GM20000 (cell line): ENCODE measurements at places on chromosomes 6 and 20.

DNA sequence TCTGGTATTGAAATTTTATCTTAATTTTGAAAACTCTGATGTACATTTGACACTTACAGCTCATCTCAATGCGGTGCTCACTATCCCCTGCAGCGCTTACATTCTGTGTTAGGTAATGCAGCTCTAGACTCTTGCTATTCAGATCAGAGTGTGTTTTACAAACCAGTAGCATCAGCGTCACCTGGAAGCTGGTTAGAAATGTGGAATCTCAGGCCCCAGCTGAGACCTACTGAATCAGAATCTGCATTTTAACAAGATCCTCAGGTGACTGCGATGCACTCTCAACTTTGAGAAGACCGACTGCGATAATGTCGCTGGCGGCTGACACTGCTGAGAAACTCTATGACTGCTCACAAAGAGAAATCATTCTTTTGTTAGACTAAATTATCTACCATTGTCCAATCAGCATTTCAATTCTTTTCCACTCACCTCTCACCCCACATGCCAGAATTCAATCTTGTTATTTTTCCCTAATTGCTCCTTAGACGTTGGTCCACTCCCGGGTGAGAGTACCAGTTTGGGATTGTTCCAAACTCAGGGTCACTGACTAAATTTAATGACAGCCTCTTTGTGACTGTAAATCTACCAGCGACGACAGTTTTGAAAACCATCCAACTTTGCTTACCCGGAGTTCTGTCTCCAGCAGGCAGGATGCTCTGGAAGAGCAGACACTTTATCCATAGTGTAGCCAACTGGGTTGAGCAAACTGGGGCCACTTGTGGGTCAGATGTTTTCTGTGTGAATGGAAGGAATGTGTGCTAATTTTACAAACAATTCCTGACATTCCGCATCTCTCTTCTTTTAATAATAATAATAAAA is 140.1 kb upstream of the BTBD3 start:
- no peak for DNase-seq

DNA sequence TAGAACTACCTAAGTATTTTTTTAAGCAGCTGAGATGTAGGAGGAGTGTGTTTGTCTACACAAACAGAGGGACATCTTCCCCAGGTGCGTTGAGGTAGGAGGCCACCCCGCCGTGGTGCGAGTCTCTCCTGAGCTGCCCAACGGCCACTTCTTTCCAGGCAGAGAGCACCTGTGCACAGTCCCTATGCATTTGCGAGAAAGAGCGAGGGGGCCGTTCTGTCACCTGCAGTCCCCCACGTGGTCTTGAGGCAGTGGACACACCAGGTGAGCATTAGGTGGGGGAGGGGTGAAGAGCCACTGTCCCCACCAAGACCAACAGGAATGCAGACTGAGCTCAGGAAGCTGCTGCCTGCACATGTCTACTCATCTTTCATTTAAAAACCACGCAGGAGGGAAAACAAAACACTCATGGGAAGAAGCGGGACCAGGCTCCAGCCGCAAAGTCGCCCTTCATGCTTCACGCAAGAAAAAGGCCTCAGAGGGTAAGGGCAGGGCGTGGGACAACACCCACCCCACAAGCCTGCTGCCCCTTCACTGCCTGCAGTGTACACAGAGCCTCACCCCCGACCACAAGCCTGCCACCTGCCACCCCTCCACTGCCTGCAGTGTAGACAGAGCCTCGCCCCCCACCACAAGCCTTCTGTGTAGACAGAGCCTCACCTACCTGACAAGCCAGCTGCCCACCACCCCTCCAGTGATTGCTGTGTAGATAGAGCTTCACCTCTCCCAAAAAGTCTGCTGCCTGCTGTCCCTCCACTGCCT is 142.0 kb downstream of the DLL1 start:
- DNase-seq, result no peak

DNA sequence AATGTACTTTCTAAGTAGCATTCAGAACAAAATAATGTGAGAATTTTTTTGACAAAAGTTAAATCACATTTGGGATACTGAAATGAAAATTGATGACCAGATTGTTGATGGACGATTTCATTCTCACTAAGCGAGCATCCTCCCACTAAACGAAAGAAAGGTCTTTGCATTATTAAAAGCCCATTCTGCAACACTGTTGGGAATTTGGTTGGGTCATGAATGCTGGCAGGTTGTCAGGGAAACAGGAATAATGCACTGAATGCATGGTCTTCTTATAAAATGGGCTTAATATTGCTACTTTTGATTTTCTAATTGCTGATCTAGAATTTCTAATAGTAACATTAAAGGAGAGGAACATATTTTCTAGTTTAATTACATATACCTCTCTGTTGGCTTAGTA is 229.8 kb downstream of the NKAIN2 start:
- no peak for DNase-seq

DNA sequence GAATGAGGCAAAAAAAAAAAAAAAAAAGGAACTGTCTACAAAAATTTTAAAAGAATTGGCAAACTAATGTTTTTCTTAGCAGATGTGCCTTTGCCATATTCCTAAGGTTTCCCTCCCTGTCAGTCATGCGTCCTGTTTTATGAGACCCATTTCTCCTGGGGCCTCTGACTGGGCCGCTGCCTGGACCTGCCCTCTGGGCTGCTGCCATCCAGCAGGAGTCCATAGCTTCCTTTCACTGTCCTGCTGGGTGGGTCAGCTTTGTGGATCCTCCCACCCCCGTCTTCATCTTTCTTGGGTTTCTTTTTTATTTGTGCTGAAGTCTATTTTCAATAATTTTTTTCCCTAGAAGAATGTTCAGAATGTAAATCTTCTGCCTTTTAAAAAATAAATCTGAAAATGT is 110.8 kb upstream of the SCP2D1 start:
- no peak for DNase-seq

DNA sequence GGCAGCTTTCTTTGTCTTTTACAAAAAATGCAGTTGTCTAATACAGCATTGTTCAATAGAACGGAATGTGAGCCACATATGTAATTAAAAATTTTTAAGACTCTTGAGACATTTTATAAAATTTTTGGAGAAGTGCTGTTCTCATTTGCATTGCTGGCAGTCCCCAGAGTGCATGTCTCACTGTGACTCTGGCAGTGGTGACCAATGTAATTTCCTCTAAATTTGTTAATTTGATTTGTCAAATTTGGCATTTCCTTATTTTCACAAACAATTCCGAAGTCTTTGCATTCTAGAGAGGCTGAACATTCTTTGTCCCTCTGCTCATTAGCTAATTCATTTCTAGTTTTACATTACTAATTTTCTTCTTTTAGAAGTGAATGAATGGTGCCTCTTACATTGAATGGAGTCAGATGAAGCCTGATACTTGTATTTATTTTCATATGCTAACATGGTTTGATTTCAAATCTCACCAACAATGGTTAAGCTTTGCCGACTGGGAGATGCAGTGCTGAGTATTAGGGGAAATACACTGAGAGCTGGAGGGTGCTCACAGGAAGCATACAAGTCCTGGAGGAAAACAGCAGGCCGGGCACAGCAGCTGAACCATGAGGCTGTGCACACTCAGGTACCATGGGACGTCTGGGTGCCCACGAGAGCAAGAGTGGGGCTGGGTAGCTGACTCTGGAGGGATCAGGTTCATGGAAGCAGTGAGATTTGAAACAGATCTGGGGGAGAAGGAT is 68.5 kb upstream of the ARMC2 start:
- DNase-seq, result no peak

GRCh38 chr6:27081931-27082330 is 165.6 kb upstream of the PRSS16 start:
- no peak for DNase-seq

GRCh38 chr20:22962567-22963439 is 72.3 kb upstream of the SSTR4 start:
- DNase-seq, result no peak

- no peak for DNase-seq
Observed at GRCh38 chr6:158816803-158817727, 2.1 kb downstream of the EZR start.

DNA sequence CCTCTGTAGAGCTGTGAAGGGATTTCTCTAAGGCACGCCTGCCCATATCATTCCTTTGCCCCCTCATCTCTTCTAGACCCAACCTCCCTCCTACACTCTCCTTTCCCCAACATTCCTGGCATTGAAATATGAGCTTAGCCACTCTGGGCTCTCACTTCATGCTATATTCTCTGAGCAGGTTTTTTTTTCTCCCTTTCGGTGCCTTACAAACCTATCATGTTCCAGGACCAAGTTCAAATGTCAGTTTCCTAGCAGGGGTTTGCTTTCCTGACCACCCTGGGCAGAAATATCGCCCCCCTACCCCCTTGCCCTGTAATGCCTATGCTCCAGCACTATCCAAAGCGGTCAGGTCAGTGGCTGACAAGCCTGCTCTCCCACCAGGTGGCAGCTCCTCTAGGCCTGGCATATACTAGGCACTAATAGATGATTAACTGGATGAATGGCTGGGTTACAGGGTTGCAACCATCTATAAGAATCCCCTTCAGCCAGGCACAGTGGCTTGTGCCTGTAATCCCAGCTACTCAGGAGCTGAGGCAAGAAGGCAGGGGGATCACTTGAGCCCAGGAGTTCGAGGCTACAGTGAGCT is 25.7 kb upstream of the AAR2 start:
- DNase-seq, result no peak

DNA sequence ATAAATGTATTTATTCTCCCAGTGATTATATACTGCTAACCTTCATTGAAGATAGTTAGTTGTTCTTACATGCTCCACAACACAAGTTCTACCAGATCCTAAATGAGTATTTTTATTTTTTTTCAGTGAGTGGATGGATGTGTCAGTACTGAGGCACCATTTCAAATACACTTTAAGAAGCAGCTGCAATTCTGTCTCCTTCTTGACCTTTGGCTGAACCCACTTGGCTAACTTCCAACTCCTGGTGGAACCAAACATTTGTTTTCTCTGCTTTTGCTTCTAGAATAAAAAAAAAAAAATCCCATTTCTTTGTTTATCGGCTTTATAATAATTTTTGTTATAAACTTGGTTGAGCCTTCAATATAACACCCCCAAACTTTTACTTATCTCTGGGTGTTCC is 458.3 kb upstream of the MAP3K7 start:
- DNase-seq, result no peak

DNA sequence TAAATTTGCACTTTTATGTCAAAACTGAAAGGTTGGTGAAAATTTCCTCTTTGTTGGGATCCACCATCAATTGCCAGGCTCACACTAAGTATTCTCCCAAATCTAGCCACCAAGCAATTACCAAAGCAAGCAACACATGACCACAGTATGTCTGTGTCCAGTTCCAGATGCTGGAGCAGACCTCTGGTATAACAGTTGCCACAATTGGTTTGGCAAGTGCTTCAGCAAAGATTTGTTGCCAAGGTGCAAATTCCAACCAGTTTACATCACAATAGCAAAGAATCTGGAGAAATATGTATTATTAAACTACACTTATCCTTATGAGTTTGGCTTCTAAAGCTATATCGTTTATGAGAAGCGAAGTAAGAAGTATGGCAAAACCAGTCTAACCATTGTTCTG is 6.4 kb downstream of the GTF2H5 start:
- no peak for DNase-seq

- no peak for DNase-seq
Observed at GRCh38 chr6:45075246-45075645, 252.9 kb upstream of the RUNX2 start.

DNA sequence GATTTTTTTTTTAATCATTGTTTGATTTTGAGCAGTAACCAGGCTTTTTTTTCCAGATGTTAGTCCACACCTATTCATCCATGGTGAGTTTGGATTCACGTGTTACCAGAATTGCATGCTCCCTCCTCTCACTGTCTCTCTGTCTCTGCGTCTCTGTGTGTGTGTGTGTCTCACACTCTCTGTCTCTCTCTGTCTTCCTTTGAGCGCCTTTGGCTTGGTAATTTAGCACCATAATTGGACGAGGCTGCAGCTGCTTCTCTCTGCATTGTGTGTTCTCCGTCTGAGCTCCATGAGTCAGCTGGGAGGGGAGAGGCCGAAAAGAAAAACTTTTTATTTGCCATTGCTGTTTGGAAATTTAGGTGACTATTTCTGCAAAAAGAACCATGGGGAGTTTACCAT is 3.4 kb downstream of the TFAP2B start:
- DNase-seq, result no peak

DNA sequence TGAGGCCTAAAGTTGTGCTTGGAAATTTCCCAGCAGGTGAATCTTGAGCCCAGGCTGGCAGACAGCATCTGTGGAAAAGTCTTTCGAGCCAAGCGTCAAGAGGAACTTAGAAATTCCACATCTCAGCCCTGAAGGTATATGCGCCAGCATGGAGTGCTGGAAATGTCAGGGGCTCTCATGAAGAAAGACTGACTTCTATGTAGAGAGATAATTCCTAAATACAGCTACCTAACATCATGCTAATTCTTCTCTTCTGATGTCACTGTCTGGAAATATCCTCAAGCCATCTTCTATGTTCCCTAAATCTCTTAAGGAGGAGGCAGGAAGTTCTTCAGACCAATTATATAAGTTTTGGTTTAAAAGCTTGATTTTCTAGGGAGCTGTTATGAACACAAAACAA is 492.4 kb upstream of the MARCKS start:
- no peak for DNase-seq

GRCh38 chr6:43475516-43475915 is 1.9 kb upstream of the TJAP1 start:
- no peak for DNase-seq

- no peak for DNase-seq
Observed at GRCh38 chr20:37228656-37229055, 33.0 kb downstream of the GHRH start.

DNA sequence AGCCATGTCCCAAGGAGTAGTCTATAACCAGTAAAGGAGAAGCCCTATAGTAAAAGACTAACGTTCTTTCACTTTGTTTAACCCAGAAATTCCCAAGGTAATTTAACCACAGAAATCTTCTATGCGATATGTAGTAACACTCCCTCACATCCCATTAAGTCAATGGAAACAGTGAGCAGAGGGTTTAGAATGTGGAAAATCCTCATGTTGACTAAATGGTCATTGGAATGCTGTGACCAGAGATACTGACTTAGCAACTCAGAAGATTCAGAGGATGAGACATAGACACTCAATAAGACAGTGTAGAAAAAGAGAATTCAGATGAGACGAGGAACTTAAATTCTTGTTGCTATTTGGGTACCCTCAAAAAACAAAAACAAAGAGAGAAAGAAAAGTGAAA is 562.2 kb upstream of the NOX3 start:
- DNase-seq, result no peak

DNA sequence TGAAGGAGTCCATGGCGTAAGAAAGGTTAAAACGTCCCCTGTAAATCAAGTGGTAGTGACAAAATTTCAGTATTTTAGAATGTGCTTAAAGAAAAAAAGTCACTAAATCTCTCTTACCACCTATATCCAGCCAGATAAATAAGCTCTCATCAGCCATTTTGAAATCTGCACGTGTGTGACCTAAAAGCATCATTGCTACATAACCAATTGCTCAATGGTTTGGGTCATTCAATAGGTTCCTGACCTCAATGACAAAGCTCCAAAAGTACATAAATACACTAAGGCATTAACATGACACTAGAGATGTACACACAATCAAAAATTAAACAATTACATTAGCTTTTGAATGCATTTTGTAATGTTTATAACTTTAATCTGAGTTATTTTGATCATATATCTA is 272.4 kb downstream of the GMDS start:
- no peak for DNase-seq

- DNase-seq, result no peak
Observed at GRCh38 chr20:47551841-47552240, 50.2 kb downstream of the NCOA3 start.

GRCh38 chr6:156946370-156946936 is 169.3 kb downstream of the ARID1B start:
- no peak for DNase-seq

- peak; percentile 55 for DNase-seq
Observed at GRCh38 chr6:51855310-51856082, 231.9 kb downstream of the PKHD1 start.
